Hematopoietic multipotent progenitor cell (in vitro differentiated cells): ENCODE measurements at places on chromosomes 7 and 10.

- no peak for DNase-seq
Measured at GRCh38 chr7:5214236-5214635, 24.2 kb downstream of the WIPI2 start.

GRCh38 chr10:89677341-89677740, 24.0 kb upstream of the KIF20B start:
- no peak for DNase-seq

DNA sequence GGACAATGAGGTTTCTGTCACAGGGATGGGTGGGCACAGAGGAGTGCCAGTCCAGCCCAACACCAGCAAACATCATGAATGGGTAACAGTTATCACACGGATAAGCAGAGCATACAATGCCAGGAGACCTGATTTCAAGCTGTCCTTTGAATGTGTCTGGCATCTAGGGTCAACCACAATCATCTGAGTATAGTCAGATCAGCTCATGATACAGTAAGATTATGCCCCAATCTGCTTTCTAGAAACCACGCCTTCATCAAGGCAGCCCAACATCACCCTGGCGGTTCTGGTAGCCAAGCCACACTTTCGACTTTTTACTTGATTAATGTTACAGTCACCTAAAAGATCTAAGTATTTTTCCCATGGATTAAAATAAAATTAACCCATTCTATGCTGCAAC, 10.5 kb downstream of the FAM171A1 start:
- DNase-seq, result no peak

- DNase-seq, result no peak
Measured at GRCh38 chr10:120996456-120997034, 145.4 kb downstream of the WDR11 start.

DNA sequence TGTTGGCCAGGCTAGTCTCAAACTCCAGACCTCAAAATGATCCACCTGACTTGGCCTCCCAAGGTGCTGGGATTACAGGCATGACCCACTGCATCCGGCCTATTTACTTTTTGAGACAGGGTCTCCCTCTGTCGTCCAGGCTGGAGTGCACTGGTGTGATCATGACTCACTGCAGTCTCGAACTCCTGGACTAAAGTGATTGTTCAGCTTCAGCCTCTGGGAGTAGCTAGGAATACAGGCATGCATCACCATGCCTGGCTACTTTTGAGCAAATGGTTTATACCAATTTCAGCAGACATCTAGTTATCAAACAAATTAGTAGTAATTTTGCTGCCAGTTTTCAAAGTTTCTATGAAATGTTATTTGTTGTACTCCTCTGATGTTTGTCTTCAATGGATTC, 2.2 kb upstream of the WAC start:
- DNase-seq, result no peak

DNA sequence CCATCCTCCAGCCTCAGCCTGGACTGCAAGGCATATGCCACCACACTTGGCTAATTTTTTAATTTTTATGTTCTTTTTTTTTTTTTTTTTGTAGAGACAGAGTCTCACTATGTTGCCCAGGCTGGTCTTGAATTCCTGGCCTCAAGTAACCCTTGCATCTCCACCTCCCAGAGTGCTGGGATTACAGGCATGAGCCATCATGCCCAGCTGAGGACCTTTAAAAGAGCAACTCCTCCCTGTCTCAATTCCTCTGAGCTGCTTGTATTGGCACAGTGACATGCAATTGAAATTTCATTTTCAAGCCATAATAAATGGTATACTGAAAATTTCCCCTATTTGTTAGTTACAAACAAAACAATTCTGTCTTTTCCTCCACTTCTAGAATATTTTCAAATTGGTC, 19.5 kb downstream of the DNAJB9 start:
- DNase-seq, result no peak

DNA sequence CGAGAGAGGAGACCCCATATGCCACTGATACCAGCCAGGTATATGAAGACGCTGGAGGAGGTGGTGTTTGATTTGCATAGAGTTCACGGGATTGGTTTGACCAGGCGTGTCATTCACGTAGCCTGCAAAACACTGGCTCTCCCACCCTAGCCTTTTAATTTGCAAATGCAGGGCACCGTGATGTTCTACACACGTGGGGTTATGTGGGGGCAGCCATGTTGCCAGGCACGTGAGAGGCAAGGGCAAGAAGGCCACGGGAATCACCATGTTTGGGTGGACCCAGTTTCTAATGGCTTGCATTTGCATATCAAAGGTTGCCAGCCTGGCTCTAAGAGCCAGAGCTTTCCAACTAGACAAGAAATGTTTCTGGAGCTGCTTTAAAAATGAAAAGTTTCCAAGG, 117.2 kb upstream of the LYZL1 start:
- no peak for DNase-seq

- DNase-seq, result no peak
Measured at GRCh38 chr7:132279718-132280117, 296.6 kb downstream of the PLXNA4 start.

GRCh38 chr7:192701-193480, 520 bp downstream of the FAM20C start:
- DNase-seq, result no peak

DNA sequence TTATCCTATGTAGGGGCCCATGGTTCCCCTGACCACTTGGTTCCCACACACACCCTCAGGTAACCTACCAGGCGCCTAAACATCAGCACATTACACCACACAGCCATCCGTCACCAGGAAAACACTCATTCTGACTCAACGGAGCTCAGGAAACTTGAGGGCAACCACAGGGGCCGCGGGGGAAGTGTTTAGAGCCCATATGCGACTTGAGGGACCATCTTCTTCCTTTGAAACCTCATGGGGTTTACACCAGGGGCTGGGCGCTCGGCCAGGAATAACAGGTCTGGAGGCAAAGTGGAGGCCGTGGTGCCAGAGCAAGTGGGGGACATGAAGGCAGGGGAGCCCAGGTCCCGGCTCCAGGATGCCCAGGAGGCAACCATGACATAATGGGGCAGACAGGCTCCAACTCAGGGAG, 1.5 kb downstream of the STX1A start:
- peak; percentile 95 for DNase-seq

DNA sequence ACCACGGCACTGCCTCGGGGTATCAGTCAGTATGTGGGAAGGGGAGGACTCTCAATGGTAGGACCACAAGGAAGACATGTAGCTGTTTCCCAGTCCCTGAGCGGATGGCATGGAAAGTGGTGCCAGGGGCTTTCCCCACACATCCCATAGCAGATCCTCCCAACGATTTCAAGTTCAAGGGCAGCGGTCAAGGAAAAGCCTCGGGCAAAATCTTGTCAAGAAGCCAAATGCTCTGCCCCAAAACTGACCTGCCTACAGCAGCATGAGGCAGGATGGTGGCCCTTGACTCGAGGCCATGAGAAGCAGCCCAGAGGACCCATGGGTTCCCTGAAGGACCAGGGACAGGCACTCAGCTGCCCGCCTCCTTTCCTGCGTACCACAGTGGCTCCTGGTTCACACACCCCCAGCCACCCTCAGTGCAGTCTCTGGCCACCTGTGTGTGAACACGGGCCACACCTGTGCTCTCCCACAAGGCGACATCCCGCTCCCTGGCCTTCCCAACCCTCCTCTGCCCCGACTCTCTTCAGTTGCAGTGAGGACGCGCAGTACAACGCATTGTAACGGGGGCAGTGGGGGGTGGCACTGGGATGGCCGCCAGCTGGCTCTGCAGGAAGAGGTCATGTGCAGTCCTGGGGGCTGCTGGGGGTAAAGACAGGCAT, 43.6 kb downstream of the CTBP2 start:
- DNase-seq, result no peak

DNA sequence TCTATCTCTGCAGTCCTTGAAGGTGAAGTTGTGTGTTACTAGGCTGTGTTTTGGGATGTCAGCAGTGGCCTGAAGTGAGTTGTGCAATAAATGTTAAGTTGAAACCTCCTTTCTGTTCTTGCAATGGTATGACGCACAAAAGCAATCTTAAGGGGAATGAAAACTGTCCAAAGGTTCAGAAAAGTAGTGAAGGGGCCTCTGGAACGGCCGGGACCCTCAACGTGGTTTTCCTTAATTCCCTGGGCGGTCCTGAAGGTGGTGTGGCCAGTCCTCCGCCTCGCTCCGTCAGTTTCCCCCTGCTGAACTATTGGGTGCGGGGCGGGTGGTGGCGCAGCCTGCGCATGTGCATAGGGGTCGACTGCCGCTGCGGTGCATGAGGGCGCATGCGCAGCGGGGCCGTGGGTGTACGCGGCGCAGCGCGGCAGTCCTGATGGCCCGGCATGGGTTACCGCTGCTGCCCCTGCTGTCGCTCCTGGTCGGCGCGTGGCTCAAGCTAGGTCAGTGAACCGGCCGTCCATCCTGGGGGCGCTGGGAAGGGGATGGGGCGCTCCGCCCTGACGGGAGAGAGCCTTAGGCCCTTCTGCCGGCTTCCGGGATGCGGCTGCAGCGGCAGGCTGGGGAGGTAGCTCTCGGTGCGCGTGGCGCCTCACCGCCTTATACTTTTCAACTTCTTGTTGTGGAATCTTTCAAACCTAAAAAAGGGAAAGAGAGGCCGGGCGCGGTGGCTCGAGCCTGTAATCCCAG, at the start of gene SUMF2:
TSS of gene SUMF2 (plus strand) at position 405 of the 744 bp plus-strand sequence. CDS start at position 431, 26 bp downstream.
- DNase-seq, result peak; percentile 89

- no peak for DNase-seq
Measured at GRCh38 chr10:48390558-48390871, 84.0 kb downstream of the MAPK8 start.

- DNase-seq, result no peak
Measured at GRCh38 chr10:86292462-86293395, 73.9 kb downstream of the GRID1 start.

DNA sequence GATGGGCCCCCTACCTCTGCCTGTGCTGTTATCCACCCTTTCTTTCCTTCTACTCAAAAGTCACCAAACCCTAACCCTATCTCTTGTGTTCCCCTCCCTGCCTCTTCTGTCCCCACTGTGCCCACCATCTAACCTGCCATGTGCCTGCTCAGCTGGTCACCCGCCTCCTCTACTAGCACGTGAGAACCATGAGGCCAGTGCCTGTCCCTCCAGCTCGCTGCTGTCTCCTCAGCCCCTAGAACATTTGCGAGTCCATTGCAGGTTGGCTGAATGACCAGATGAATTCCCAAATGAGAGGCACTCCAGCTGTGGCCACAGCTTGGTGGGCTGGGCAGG, 129.0 kb downstream of the ARHGAP22 start:
- DNase-seq, result no peak

DNA sequence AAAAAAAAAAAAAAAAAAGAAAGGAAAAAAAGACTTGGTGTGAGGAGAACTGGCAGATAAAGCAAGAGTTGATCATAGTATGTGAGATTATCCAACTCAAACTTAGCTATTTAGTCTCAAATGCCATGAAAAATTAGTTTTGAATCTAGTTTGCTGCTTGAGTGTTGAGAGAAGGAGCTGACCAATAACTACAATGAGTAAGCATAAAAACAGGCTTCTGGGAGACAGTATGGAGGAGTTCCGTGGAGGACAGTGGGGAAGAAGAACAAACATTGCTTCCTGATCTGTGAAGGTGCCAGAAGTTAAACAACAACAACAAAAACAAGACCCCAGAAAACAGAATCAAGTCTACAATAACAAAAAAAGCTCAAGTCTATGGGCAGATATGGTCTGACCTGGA, 317.1 kb upstream of the POT1 start:
- no peak for DNase-seq

- DNase-seq, result no peak
Measured at GRCh38 chr10:127922675-127923366, 15.9 kb downstream of the PTPRE start.

GRCh38 chr7:111835066-111835465, 272.8 kb upstream of the IMMP2L start:
- DNase-seq, result no peak

DNA sequence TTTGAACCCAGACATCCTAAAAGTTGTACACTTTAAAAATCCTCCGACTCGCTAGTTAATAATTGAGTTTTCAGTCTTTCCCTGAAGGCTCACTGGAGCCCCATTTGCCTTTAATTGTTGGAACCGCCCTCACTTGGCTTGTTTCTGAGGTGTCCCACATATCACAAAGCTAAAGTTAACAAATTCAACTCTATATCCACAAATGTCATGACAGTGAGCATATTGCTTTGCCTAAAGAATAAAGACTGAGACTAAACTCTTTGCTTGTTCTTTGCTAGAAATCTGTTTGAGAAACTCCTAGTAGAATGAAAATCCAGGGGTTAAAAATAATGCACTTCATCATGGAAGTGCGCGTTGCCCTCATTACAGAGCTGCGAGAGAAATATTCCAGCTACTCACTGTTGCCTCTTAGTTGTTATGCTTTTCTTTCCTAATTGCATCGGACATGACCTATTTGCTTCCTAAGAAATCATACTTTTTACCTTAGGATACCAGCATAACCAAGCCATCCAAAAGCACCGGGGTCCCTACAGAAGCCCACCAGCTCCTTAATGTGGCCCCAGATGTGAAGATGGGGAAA, 752 bp downstream of the THSD7A start:
- DNase-seq, result no peak

- no peak for DNase-seq
Measured at GRCh38 chr10:101249171-101249581, 19.9 kb upstream of the LBX1 start.

DNA sequence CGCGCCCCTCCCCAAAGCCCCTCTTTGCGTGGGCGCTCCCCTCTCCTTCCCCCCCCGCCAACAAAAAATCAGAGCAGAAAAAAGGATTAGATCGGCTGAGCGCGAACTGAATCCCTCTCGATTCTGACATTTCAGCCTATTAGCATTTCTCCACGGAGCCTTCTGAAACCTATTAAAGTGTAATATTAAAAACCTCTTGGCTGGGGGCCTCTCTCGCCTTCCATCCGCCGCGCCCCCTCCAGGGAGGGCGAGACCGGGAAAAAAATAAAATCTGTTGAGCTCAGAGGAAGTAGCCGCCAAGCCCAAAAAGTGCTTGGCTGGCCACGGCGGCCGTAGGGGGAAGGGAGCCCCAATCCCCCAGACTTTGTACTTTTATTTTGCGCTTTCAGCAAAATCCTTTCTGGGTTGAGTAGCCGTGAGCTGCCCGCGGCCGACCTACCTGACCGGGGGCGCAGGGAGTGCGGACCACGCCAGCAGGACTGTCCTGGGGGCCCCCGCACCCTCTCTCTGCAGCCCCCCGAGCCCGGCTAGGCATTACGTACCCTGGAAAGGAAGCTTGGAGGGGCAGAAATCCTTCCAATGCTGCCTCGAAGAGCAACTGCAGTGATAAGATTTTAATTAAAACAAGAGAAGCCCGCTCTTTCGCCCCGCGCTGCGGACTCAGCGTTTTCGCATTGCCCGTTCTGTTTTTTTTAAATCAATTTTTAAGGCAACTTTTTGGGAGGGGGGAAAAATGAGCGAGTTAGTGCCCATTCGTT, 1.3 kb upstream of the TNRC18 start:
- DNase-seq, result peak; percentile 48

GRCh38 chr7:155874010-155874409, 61.7 kb upstream of the SHH start:
- DNase-seq, result no peak

DNA sequence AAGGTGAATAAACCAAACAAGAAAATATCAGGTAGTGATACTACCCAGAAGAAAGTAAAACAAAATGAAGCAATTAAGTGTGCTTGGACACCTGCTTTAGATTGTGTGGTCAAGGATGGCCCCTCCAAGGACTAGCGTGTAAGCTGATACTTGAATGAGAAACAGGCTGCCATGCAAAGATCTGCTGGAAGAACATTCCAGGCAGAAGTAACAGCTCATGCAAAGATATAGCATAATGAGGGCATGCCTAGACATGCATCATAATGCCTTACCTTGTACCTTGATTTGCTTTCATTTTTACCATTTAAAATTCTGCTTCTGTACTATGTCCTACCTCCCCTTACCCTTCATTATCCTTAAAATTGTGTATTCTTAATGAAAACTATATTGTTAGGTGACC, 74.8 kb upstream of the HDAC9 start:
- DNase-seq, result no peak

- no peak for DNase-seq
Measured at GRCh38 chr7:1130021-1130990, 29.7 kb downstream of the ZFAND2A start.

- DNase-seq, result no peak
Measured at GRCh38 chr7:45985902-45986301, 64.8 kb upstream of the IGFBP3 start.
